ENCODE measurements at places on chromosomes 3 and 15.
A peak's percentile ranks its signal among the peaks of the same experiment; 100 is the strongest.

DNA sequence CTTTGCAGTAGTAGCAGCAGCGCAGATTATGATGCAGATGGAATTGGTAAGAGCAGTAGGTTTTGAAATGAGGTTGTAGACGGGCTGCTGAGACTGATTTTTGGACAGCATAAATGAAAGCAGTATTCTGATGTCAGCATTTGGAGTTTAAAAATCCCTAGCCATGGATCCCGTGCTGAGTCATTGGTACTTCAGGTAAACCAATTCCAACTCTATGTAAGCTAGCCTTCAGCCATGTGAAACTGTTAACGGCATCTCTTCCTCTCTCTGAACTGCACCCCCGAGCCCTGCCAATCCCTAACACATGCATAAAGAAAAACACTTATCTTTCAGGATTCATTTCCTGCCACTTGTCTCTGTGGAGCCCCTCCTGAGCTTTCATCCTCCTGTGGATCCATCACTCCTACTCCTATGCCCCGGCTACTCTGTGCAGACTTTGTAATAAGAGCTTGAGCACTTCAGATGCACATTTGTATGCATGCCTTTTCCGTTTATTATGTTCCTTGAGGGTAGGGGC, 119.0 kb downstream of the AKAP13 start:
- no peak for DNase-seq

GRCh38 chr3:66938338-66938963, 59.7 kb upstream of the KBTBD8 start:
- DNase-seq = peak; percentile 17

- DNase-seq = no peak
Observed at GRCh38 chr15:66768987-66769386, 67.0 kb downstream of the SMAD6 start.

DNA sequence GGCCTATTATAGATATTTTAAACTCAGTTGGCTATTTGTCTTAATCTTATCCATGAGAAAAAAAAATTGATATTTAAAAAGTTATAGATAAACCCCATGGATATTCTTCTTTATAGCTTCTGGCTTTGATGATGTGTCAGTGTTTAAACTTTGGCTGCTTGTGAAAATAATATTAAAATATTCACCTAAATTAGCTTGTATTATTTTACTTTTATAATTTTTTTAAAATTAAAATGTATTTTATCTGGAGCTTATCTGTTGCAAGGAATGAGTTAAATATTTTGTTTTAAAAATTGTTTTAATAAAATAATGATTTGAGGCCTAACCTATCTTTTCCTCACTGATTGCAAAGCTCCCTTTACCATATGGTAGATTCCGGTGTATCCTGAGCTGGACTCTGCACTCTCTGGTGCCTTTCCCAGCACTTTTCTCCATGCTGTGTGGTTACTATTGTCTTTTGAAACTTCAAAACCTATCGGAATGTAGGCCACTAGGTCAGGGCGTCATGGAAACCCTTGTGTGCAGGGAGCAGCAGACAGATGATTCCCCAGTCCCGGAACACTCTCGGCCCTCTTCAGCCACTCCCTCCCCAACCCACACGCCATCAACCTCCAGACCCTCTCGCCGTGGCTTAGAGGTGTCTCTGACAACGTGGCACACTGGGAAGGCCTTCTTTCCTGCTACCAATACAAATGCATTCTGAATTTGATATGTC, 252.3 kb upstream of the ATP10A start:
- no peak for DNase-seq

GRCh38 chr3:39098473-39099000, 8.9 kb downstream of the GORASP1 start:
- no peak for DNase-seq

Data from amniotic stem cell (primary cell).